H7 (cell line): ENCODE measurements at places on chromosomes 12 and 14. TPM values are rescaled to one million over a fixed set of nuclear protein-coding genes. Genes with fewer than 3 reads are reported as not detected.

Gene MNAT1
- 57.4 and 78.2 TPM in 2 replicates for total RNA-seq

Gene CDH24
- total RNA-seq, result 9.7 and 12.3 TPM in 2 replicates

Gene OLR1
- not detected in 2 replicates for total RNA-seq

Gene PRKD1
- total RNA-seq, result 1.7 and 3.2 TPM in 2 replicates

Gene TAS2R7
- total RNA-seq, result not detected in 2 replicates

Gene RIMKLB
- 42.4 and 80.3 TPM in 2 replicates for total RNA-seq

Gene DENND5B
- 14.2 and 22.7 TPM in 2 replicates for total RNA-seq

Gene ACSM4
- 1.9 and 10.9 TPM in 2 replicates for total RNA-seq

Gene TAS2R14
- 0.10 and 0.92 TPM in 2 replicates for total RNA-seq

Gene MIP
- not detected in 2 replicates for total RNA-seq

Gene RNF212B
- total RNA-seq, result 0.24 TPM in 1 of 2 replicates, not detected in the other

Gene LRRC9
- 0.30 and 0.38 TPM in 2 replicates for total RNA-seq

Gene DTX1
- total RNA-seq, result 1.00 and 2.5 TPM in 2 replicates

Gene OAS1
- total RNA-seq, result 0.62 and 0.96 TPM in 2 replicates

Gene OR4K14
- total RNA-seq, result not detected in 2 replicates

Gene B4GALNT3
- 10.9 and 15.5 TPM in 2 replicates for total RNA-seq

Gene KRT83
- total RNA-seq, result 0.10 TPM in 1 of 2 replicates, not detected in the other

Gene HOTAIR
- total RNA-seq, result not detected in 2 replicates

Gene CYP27B1
- total RNA-seq, result 0.26 and 0.59 TPM in 2 replicates

Gene CLECL1
- not detected in 2 replicates for total RNA-seq

Gene GUCY2C
- 1.1 and 2.5 TPM in 2 replicates for total RNA-seq

Gene PAX9
- total RNA-seq, result 0.04 TPM in 1 of 2 replicates, not detected in the other

Gene DNAJC22
- total RNA-seq, result 0.15 and 0.35 TPM in 2 replicates

Gene RDH5
- total RNA-seq, result 2.1 and 4.2 TPM in 2 replicates

Gene GLIPR1L1
- 12.8 and 17.6 TPM in 2 replicates for total RNA-seq

Gene OR4K5
- total RNA-seq, result not detected in 2 replicates

Gene RNASE3
- total RNA-seq, result not detected in 2 replicates

Gene CTSG
- 0.10 TPM in 1 of 2 replicates, not detected in the other for total RNA-seq

Gene OR6C68
- total RNA-seq, result not detected in 2 replicates

Gene PLCZ1
- total RNA-seq, result not detected in 2 replicates

Gene NTN4
- 1.2 and 1.4 TPM in 2 replicates for total RNA-seq

Gene SPTB
- total RNA-seq, result 0.17 and 0.22 TPM in 2 replicates

Gene LRFN5
- 5.4 and 7.5 TPM in 2 replicates for total RNA-seq

Gene INTS13
- total RNA-seq, result 55.4 and 83.0 TPM in 2 replicates

Gene PAPLN
- 1.0 and 2.2 TPM in 2 replicates for total RNA-seq

Gene PPP1R3E
- total RNA-seq, result 1.0 and 2.0 TPM in 2 replicates

Gene SPX
- total RNA-seq, result not detected in 2 replicates

Gene SERPINA1
- total RNA-seq, result 0.18 TPM in 1 of 2 replicates, not detected in the other

Gene EXOC3L4
- total RNA-seq, result 0.21 TPM in 1 of 2 replicates, not detected in the other

Gene ACOT4
- total RNA-seq, result 0.70 and 0.80 TPM in 2 replicates

Gene FAM181A
- total RNA-seq, result not detected in 2 replicates

Gene SELPLG
- total RNA-seq, result 0.10 and 0.15 TPM in 2 replicates

Gene ADCY4
- 0.17 TPM in 1 of 2 replicates, not detected in the other for total RNA-seq

Gene USP44
- 102 and 142 TPM in 2 replicates for total RNA-seq

Gene MON2
- 12.2 and 14.4 TPM in 2 replicates for total RNA-seq

Gene SCARB1
- 44.9 and 45.1 TPM in 2 replicates for total RNA-seq

Gene DPF3
- total RNA-seq, result 0.55 and 0.59 TPM in 2 replicates

Gene TSPAN11
- 0.42 and 0.67 TPM in 2 replicates for total RNA-seq

Gene REP15
- total RNA-seq, result 0.15 and 0.35 TPM in 2 replicates

Gene KRT77
- total RNA-seq, result not detected in 2 replicates

Gene RNASE2
- total RNA-seq, result not detected in 2 replicates

Gene SBNO1
- total RNA-seq, result 17.7 and 25.0 TPM in 2 replicates

Gene SAMD15
- 0.48 TPM in 1 of 2 replicates, not detected in the other for total RNA-seq

Gene HOXC12
- total RNA-seq, result not detected in 2 replicates

Gene NEDD8
- total RNA-seq, result 195 and 203 TPM in 2 replicates
